ENCODE measurements at places on chromosomes 1 and 21. TPM values are rescaled to one million over a fixed set of nuclear protein-coding genes. Genes with fewer than 3 reads are reported as not detected.

SPRR3 gene
- total RNA-seq = 1,163 TPM

CELA2A gene
- total RNA-seq = not detected

SELL gene
- total RNA-seq = not detected

PLEKHN1 gene
- total RNA-seq = 15.2 TPM

DNA sequence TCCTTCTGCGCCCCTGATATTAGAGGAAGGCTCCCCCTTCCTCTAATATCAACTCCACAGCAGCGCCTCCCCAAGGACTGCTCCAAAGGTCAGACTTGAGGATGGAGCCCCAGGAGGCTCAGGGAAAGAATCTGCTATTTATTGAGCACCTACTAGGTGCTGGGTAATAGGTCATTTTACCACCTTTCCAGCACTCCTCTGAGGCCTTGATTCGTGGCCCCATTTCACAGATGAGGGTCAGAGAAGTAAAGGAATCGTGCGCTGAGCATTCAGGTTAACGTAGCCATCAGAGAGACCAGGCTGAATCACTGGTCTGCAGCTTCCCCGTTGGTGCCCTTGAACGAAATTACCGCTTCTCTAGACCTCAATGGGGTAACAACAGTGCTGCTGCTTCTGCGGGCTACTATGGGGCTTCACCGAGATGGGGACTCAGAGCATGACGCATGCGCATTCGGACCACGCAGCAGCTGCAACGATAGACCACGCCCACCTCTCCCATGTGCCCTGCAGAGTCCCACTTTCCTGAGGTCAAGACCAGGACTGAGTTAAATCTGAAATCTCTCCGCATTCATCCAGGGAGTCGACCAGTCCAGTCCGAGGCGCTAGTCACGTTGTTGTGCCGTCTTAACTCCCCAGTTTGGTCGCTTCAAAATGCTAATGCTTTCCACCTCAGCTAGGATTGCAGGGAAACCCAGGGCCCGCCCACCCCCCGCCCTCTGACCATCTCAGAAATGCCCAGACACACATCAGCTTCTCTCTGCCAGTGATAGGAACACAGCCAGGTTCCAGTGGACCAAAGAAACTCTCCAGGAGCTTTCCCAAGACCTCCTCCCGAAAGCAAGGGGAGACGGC, 12.9 kb downstream of the CAMK2N1 start:
- H3K27ac ChIP-seq = no peak overlapping the region
- no peak overlapping the region for H3K4me3 ChIP-seq
- no peaks in the 10 kb centered on the region for H3K36me3 ChIP-seq
- DNase-seq = no peak

- no peaks in the 10 kb centered on the region for H3K27me3 ChIP-seq
- H3K4me1 ChIP-seq = no peaks in the 10 kb centered on the region
- H3K36me3 ChIP-seq = no peaks in the 10 kb centered on the region
- DNase-seq = no peak
- no peak overlapping the region for H3K27ac ChIP-seq
Observed at GRCh38 chr1:226466296-226466695, 58.4 kb upstream of the PARP1 start.

- no peak for DNase-seq
- no peaks in the 10 kb centered on the region for H3K27me3 ChIP-seq
- no peak overlapping the region for H3K4me3 ChIP-seq
Observed at GRCh38 chr1:102182603-102183260, 186.0 kb upstream of the OLFM3 start.

- no peaks in the 10 kb centered on the region for H3K36me3 ChIP-seq
- no peak for DNase-seq
- H3K27me3 ChIP-seq = no peaks in the 10 kb centered on the region
- no peaks in the 10 kb centered on the region for H3K4me1 ChIP-seq
- no peak overlapping the region for H3K27ac ChIP-seq
Observed at GRCh38 chr1:246274186-246274585, 232.9 kb downstream of the SMYD3 start.

- no peak for DNase-seq
- peaks cover 14% of the 10 kb centered on the region for H3K4me1 ChIP-seq
- H3K27me3 ChIP-seq = no peaks in the 10 kb centered on the region
- no peak overlapping the region for H3K27ac ChIP-seq
- H3K4me3 ChIP-seq = no peak overlapping the region
Observed at GRCh38 chr1:21510885-21511578, 1.8 kb downstream of the ALPL start.

GRCh38 chr1:26538480-26539412, 9.2 kb downstream of the RPS6KA1 start:
- no peak overlapping the region for H3K27ac ChIP-seq
- no peaks in the 10 kb centered on the region for H3K36me3 ChIP-seq
- no peak for DNase-seq
- no peak overlapping the region for H3K4me3 ChIP-seq
- peaks cover 13% of the 10 kb centered on the region for H3K4me1 ChIP-seq

- no peak for DNase-seq
- H3K27ac ChIP-seq = peak within 1 kb of the TSS; percentile 9
- H3K4me3 ChIP-seq = peak within 1 kb of the TSS; percentile 65
- H3K36me3 ChIP-seq = no peaks in the 10 kb centered on the region
- no peaks in the 10 kb centered on the region for H3K27me3 ChIP-seq
Observed at GRCh38 chr1:107140703-107141490, at the start of gene NTNG1. Gene NTNG1 (plus strand): TSS chr1:107141039.

DNA sequence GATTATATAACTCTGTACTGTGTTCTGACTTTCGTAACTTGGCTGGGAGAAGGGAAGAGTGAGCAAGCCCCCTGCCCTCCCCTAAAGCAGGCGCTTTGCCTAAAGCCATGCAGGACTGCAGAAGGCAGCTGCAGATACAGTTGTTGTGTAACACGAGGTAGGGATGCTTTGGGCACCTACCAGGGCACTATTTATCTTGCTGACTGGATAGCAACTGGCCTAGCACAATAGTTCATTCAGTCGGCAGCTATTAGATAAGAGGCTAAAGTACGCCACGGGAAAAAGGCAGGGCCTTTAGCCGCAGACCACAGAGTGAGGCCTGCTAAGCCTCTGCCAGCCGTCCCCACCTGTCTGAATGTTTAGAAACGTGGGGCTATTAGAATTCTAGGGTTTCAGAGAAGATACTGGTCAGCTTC, 80.9 kb downstream of the TTC3 start:
- no peak overlapping the region for H3K4me3 ChIP-seq
- peak overlapping the region; percentile 57 for H3K27ac ChIP-seq
- no peaks in the 10 kb centered on the region for H3K36me3 ChIP-seq

DNA sequence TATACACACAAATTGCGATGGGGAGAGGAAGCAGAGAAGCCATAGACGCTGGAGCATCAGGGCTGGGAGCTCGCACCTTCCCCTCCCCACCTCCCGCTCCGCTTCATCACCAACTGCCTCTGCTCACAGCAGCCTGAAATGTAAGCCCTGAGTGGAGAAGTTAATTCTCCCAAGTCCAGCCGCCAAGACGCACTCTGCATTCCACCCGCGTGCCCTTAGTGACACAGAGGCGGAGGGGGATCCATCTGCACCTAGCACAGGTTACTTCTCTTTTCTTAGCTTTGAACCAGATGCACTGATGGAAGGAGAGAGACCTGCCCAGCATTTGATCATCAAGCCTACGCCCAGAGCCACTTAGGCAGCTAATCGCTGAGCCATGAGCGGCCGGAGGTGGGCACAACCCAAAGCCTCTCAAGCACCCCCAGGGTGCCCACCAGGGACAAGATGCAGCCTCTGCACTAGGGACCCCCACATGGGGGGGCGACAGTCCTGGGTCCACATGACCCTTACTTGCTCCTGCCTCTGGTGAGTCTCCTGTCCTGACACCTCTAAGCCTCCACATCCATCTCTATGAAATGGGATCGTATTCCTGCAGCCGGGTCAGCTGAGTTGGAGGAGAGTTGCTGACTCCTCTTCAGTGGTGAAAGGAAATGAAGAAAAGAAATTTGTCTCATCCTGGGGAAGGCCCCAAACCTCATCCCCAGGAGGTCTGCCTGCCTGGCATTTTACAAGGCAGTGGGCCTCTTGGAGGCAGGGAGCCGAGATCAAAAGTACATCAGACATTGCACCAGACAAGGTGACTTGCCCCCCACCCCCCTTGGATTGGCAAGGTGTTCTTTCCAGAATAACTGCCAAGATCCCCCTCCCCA, 316.2 kb downstream of the MATN1 start:
- no peaks in the 10 kb centered on the region for H3K36me3 ChIP-seq
- no peak overlapping the region for H3K27ac ChIP-seq
- DNase-seq = peak; percentile 74
- H3K4me1 ChIP-seq = no peaks in the 10 kb centered on the region

DNA sequence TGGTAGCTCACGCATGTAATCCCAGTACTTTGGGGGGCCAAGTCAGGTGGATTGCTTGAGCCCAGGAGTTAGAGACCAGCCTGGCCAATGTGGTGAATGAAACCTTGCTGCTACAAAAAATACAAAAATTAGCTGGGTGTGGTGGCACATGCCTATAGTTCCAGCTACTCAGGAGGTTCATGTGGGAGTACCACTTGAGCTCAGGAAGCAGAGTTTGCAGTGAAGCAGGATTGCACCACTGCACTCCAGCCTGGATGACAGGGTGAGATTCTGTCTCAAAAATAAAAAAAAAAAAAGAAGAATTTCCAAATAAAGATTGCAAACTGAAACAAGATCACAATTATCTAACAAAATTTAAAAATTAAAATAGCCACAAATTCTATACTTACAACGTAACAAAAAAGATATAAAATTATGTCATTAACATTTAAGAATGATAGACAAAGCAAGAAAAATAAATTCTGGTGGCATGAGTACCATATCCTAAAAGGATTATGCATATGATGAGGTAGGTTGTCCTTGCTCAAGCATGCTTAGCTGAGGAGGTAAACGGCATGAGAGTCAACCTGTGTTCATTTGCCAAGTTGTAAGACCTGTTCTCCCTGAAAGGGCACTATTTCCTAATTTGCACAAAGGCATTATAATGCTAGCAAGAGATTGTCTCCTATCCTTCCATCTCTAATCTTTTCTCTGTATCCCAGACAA, 20.2 kb downstream of the IPP start:
- no peak overlapping the region for H3K27ac ChIP-seq
- H3K36me3 ChIP-seq = peaks cover 21% of the 10 kb centered on the region
- no peak for DNase-seq
- no peaks in the 10 kb centered on the region for H3K27me3 ChIP-seq
- H3K4me3 ChIP-seq = no peak overlapping the region

DNA sequence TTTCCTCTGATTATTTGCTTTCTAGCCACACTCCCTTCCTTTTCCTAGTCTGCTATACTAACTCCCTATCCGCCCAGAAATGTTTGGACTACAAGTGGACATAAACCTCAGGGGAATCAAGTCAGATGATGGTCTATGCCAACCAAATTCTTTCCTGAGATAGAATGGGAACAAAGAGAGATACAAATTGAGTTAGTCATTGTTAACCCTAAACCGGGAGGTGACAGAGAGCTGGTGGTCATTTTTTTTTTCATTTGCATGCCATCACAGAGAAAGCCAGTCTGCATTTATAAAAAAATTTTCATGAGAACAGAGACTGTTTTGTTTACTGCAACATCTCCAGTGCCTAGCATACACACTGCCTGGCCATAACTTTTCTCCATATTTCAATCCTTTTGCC, 35.0 kb downstream of the MYSM1 start:
- H3K27ac ChIP-seq = no peak overlapping the region
- H3K4me1 ChIP-seq = no peaks in the 10 kb centered on the region
- H3K4me3 ChIP-seq = no peak overlapping the region
- DNase-seq = no peak
- no peaks in the 10 kb centered on the region for H3K27me3 ChIP-seq

- no peaks in the 10 kb centered on the region for H3K4me1 ChIP-seq
- H3K27me3 ChIP-seq = no peaks in the 10 kb centered on the region
- no peaks in the 10 kb centered on the region for H3K36me3 ChIP-seq
Observed at GRCh38 chr1:209633335-209633997, 18.8 kb downstream of the LAMB3 start.

- no peak overlapping the region for H3K4me3 ChIP-seq
- no peaks in the 10 kb centered on the region for H3K27me3 ChIP-seq
- H3K27ac ChIP-seq = no peak overlapping the region
- H3K4me1 ChIP-seq = peaks cover 15% of the 10 kb centered on the region
Observed at GRCh38 chr1:43448955-43449707, 4.6 kb downstream of the HYI start.

Data from vagina (tissue), 2 donors.